Panc1 (cell line): ENCODE measurements at places on chromosomes 16 and 17.

- no peak for DNase-seq
Observed at GRCh38 chr17:77405867-77406732, 265.3 kb downstream of the SEC14L1 start.

- no peak for DNase-seq
Observed at GRCh38 chr17:58387834-58388233, 29.5 kb downstream of the RNF43 start.

DNA sequence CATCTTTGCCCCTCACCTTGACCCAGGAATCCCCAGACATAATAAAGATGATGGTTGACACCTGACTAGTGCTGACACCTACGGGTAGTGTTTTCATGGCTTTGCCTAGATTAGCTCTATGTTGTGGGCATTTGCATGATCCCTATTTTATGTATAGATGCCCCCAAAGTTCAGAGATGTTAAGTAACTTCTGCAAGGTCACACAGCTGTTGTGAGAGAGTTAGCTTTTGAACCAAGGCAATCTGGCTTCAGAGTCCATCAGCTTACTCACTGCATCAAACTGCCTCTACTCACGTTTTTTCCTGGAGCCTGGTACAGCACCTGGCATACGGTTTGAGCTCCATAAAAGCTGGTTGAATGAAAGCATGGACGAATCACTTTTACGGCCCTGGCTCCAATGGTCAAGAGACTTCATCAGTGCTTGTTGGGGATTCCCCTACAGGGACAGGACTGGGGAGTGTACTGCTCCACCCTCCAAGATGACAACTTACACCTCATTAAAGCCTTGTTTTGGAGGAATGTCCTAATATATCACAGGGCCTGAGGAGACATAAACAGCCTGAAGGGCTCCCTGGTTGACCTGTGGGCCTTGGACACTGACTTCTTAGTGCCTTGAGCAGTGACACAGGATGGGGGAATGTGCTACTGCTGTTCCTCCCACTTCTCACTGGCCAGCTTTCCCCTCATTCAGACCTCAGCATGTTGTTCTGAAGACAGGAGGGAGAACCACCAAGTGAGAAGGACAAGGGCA is 193.2 kb upstream of the ASIC2 start:
- no peak for DNase-seq

DNA sequence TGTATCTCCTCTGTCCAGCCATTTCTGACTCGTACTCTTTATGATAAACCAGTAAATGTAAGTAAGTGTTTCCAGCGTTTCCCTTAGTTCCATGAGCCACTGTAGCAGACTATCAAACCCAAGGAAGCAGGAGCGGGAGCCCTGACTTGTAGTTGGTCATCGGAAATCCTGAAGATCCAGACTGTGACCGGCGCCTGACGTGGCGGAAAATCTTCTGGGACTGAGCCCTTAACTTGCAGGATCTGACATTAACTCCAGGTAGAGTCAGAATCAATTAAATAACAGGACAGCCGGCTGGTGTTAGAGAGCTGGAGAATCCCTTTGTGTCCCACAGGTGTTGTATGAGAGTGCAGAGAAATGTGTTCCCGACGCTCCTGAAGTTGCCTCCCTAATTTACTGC is 4.0 kb downstream of the GLOD4 start:
- DNase-seq, result no peak

DNA sequence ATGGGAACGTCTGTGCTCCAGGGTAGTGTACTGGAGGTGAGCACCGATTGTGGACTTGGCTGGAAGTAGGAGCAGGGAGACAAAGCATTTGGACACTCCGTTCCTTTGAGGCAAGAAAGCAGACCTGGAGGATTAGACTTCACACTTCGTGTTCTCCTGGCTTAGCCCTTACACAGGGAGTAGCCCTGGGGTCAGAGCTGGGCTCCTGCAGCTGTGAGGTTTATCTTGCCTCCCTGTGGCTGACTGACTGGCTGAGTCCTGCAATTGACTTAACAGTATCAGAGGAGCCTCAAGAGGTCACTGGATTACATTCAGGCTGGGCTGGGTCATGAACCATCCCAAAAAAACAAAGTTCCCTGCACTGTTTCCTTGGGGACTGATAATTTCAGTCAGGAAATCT is 37.1 kb downstream of the MPRIP start:
- DNase-seq, result no peak

GRCh38 chr17:32226886-32227285 is 38.7 kb upstream of the RHBDL3 start:
- no peak for DNase-seq

DNA sequence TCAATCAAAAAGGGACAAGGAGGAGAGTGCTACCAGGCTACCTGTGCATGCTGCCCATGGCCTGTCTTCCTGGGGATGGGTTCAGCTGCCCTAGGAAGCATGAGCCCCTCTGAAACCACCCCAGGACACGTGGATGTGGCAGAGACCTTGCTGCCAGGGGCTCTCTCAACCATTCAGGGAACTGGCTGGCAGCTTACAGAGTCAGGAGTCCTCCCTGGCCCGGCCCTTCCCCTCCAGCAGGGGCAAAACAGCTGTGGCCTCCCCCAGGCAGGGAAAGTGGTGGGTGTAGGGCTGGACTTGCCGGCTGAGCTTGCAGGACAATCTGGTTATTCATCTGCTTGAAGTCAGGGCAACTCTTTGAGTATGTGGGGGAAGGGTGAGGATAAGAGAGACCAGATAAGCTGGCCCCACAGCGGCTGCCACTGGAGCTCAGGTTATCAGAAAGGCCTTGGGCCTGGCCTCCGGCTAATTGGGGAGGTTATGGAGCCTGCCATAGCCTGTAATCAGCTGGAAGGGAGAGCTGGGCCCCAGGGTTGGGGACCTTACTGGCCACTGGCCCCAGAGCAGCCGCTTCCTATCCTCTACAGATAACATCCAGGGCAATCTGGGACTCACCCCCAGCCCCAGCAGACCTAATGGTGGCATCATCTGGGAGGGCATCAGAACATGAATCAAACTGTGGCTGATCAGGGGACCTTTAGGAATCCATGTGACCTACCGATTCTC is 5.6 kb upstream of the TBX2 start:
- DNase-seq, result no peak

DNA sequence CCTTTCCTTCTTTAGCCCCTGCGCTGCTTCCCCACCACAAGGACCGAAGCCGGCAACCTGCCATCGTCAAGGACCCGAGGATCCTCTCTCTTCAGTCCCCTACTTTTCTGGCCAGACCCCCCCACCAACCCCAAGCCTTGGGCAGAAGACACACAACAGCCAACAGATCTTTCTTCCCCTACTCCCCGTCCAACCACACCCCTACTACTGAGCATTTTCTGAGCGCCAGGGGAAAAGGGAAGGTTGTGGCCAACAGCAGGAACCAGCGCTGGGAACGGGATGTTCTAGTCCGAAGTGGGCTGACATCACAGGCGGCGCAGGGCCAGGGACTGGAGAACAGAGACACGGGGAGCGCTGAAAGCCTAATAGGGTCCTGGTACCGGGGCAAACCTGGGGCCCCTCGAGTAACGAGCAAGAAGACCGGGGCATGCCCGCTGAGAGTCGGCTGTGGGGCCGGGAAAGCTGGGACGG is 528 bp downstream of the PER1 start:
- no peak for DNase-seq
